ENCODE measurements at places on chromosomes 12 and 14.
A peak's percentile ranks its signal among the peaks of the same experiment; 100 is the strongest.

DNA sequence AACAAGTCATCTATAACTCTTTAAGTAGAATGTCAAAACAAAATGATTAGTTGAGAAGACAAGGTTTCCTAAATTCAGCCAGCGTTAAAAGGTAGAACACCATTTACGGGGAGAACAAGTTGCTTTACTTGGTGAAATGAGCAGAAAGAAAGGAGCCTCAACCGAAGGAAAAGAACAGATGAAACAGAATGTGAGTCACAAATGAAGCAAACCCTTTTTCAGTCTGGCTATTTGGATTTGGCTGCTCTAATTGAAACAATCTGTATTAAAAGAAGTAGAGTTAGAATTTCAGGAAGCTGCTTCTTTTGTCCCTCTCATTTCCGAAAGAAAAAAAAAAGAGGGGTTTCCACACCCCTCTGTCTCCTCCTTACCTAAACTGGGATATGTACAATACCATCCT is 34.6 kb downstream of the CEP128 start:
- DNase-seq = no peak

- DNase-seq = no peak
These were observed 73.4 kb upstream of the ETV6 start for GRCh38 chr12:11576104-11576503.

- no peak for DNase-seq
These were observed 6.7 kb downstream of the B4GALNT1 start for GRCh38 chr12:57626111-57626920.

DNA sequence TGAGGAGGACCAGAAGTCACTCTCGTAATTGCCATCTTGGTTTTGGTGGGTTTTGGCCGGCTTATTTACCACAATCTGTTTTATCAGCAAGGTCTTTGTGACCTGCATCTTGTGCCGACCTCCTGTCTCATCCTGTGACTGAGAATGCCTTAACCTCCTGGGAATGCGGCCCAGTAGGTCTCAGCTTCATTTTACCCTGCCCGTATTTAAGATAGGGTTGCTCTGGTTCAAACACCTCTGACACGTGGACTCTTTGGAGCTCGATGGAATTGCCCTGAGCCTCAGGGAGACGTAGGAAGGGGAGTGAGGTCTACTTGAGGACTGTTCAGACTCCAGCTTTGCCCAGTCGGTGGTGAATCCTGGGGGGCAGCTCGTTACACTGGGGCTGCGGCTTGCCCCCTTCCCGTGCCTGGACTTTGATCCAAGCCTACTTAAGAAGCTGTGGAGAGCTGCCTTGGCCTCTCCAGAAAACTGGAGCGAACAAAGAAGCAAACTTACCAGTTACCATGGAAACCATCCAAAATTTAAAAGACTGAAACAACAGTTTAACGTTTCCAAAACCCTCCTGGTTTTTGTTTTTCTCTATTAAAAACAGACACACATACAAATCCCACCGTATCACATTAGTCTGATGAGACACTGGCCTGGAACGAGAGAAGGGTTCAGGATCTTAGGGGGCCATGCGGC is 28.0 kb downstream of the CALM1 start:
- no peak for DNase-seq

- DNase-seq = no peak
These were observed 7.8 kb downstream of the LHX5 start for GRCh38 chr12:113463746-113464451.

DNA sequence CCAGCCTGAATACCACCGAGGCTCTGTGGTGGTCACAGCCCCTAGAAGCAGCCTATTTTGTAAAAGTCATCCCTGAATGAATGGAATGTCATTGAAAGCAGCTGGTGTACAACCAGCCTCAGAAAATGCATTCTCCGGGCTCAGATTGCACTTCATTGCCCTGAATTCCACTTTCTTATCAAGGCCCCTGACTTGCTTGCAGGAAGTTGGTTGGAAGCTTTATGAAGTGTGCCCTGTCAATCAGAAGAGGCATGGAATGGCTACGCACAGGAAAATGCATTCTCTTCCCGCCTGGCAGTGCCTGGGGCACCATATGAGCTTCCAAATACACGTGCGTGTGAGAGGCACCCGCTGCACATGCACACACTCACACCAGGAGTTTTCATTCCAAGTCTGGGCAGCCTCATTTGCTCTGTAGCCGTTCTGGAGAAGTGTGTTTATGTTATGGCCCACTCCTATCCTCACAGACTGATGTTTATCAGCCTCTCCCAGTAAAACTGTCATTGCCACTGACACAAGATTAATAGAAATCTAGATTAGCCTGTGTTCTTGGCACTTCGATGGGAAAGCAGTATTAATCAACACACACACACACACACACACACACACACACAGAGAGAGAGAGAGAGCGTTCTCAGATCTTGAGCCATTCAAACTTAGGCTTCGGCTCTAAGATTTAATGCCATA is 63.9 kb downstream of the NUAK1 start:
- DNase-seq = no peak

DNA sequence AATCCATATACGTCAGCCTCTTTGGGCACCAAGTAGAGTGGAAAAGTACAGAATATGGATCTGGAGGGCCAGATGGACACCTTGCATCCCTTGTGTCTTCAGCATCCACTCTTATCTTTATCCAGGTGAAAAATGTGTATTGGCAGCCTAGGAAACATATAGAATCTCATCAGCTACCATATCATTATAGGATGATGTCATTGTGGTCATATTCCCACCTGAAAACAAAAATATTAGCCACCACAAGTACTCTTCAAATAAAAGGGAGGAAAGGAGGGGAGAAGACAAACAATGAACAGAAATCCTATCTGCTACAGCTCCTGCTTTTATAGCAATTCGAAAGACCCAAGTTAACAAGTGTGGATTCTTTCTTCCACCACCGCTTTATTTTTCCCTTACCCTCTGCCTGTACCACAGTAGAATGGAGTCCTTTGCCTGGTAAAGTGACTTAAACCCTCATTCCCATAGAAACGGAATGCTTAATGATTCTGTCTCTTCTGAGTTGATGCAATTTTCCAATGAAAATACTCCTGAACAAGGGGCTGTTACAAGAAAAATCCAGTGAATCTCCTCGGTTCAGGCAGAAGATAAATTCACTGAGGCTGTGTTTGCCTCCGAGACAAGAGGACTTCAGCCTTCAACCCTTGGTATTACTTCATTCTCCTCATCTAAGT is 13.8 kb upstream of the IL26 start:
- DNase-seq = no peak

GRCh38 chr12:46660719-46661109 is 165.1 kb downstream of the SLC38A4 start:
- DNase-seq = no peak

GRCh38 chr12:98156697-98157096 is 358.7 kb upstream of the TMPO start:
- DNase-seq = no peak

- DNase-seq = peak; percentile 83
These were observed 2.0 kb downstream of the TPI1 start for GRCh38 chr12:6869049-6870021.

GRCh38 chr12:6358881-6359280 is 16.5 kb downstream of the SCNN1A start:
- DNase-seq = no peak

DNA sequence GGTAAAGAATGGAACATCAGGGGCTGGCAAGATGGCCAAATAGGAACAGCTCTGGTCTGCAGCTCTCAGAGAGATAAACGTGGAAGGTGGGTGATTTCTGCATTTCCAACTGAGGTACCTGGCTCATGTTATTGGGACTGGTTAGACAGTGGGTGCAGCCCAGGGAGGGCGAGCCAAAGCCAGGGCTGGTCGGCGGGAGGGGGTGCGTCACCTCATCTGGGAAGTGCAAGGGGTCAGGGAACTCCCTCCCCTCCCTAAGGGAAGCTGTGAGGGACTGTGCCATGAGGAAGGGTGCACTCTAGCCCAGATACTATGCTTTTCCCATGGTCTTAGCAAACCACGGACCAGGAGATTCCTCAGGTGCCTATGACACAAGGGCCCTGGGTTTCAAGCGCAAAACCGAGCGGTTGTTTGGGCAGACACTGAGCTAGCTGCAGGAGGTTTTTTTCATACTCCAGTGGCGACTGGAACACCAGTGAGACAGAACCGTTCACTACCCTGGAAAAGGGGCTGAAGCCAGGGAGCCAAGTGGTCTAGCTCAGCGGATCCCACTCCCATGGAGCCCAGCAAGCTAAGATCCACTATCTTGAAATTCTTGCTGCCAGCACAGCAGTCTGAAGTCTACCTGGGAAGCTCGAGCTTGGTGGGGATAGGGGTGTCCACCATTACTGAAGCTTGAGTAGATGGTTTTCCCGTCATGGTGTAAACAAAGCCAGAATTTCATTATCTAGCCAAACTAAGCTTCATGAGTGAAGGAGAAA is 317.6 kb downstream of the NELL2 start:
- DNase-seq = no peak

- no peak for DNase-seq
These were observed 65.6 kb downstream of the NUAK1 start for GRCh38 chr12:106073179-106073578.

DNA sequence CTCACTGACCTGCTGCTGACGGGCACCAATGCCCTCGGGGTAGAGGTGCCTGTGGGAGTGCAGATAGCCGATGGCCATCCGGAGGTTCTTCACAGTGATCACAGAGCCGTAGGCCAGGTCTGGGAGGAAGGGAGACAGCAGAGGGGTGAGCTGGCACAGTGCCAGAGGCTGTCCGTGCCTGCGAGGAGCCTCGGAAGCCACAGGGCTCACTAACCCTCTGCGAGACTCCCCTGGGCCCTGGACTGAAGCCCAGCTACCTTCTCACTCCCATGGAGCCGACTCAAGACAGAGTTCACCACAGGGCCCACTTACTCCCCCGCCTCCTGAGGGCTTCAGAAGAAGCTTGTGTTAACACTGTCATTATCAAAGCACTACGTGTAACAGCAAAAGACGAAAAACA is 24.5 kb downstream of the POMT2 start:
- no peak for DNase-seq

DNA sequence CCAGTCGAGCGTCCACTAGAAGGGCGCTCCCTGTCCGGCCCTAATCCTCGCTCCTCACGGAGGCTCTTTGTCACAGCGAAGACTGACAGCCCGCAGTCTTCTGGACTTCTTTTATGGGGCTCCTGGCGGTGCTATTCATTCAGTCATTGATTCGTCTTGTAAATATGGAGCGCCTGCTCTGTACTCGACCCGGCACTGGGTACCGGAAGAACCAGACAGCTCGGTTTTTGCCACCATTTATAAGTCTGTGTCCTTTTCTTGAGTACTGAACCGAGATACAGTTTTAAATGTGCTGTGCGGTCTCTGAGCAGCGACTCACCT is 570 bp downstream of the DMAC2L start:
- DNase-seq = peak; percentile 91

DNA sequence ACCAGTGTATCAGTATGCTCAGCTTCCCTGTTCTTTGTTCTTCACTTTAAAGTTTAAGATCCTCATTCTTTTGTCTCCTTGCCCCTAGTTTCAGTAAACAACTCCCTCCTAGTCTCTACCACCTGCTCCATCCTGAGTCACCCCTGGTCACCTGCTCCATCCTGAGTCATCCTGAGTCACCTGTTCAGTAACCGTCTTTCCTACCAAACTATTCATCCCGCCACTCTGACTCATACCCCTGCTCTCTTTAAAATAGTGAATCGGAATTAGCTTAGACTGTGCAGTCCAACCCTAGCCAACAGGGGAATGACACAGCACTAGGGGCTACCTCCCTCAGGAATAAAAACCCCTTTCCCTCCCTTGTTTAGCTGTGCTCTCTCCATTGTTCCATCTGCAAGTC is 888.1 kb upstream of the MDGA2 start:
- no peak for DNase-seq

DNA sequence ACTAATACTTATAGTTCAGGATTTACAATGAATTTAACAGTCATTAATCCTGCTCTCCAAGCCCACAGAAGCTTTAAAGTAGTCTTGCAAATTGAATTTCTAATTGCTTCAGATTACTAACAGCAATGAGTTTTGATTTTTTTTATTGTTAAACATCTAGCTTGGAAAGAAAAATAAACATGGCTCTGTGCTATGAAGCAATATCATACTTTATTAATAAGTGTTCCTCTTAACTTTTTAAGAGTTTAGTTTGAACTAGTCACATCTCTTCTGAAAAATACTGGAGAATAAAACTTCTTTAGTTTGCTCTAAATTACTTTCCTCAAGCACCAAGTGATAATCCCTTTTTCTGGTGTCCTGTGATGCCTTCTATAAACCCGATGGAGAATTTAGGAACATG is 250.2 kb downstream of the TRHDE start:
- no peak for DNase-seq

GRCh38 chr14:28077021-28077420 is 689.6 kb upstream of the FOXG1 start:
- no peak for DNase-seq

GRCh38 chr14:20775043-20775442 is 6.0 kb upstream of the RNASE6 start:
- no peak for DNase-seq

DNA sequence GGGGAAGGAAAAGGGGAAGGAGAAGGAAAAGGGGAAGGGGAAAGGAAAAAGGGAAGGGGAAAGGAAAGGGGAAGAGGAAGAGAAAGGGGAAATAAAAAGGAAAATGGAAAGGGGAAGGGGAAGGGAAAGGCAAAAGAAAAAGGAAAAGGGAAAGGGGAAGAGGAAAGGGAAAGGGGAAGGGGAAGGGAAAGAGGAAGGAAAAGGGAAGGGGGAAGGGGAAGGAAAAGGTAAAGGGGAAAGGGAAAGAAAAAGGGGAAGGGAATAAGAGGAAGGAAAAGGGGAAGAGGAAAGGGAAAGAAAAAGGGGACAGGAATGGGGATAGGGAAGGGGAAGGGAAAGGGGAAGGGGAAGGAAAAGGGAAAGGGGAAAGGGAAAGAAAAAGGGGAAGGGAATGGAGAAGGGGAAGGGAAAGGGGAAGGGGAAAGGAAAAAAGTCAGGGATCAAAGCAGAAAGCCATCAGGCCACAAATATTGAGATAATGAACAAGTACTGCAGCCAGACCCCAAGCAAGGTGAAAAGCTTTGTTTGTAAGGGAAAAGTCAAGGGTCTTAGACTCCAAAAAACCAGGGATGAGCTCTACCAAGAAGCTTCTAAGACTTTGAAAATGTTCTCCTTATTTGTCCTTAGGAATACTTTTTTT is 20.0 kb downstream of the DICER1 start:
- no peak for DNase-seq

GRCh38 chr12:3757261-3757660 is 4.4 kb upstream of the CRACR2A start:
- no peak for DNase-seq

- no peak for DNase-seq
These were observed 61.3 kb downstream of the KITLG start for GRCh38 chr12:88518863-88519403.

- DNase-seq = no peak
These were observed 266.0 kb downstream of the FBXL14 start for GRCh38 chr12:1328391-1328790.

DNA sequence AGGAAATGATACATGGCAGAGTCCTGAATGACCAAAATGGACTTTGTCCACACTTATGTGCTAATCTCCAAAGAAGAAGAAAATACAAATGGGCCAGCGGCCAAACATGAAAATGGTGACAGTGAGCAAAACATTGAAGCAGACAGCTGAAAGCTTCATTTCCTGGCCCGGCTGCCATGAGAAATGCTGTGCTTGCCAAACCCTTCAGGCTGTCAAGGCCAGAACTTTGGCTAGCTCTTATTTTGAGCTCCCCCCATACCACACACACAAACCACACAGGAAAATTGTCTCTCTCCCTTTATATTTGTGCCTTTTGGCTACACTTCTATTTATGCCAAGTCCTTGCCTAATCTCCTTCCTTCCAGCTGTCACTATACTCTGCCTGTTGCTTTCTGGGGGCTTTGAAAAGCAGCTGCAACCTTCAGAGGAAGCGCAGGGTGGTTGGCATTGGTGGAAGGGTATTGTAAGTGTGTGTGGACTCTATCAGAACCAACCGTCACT is 323.8 kb downstream of the RAD51B start:
- no peak for DNase-seq

GRCh38 chr12:113245695-113246477 is 24.6 kb downstream of the TPCN1 start:
- peak; percentile 98 for DNase-seq
